ENCODE measurements at places on chromosomes 12 and 14. TPM values are rescaled to one million over a fixed set of nuclear protein-coding genes. Genes with fewer than 3 reads are reported as not detected.

Gene DHH
- 0.35 TPM for total RNA-seq

DNA sequence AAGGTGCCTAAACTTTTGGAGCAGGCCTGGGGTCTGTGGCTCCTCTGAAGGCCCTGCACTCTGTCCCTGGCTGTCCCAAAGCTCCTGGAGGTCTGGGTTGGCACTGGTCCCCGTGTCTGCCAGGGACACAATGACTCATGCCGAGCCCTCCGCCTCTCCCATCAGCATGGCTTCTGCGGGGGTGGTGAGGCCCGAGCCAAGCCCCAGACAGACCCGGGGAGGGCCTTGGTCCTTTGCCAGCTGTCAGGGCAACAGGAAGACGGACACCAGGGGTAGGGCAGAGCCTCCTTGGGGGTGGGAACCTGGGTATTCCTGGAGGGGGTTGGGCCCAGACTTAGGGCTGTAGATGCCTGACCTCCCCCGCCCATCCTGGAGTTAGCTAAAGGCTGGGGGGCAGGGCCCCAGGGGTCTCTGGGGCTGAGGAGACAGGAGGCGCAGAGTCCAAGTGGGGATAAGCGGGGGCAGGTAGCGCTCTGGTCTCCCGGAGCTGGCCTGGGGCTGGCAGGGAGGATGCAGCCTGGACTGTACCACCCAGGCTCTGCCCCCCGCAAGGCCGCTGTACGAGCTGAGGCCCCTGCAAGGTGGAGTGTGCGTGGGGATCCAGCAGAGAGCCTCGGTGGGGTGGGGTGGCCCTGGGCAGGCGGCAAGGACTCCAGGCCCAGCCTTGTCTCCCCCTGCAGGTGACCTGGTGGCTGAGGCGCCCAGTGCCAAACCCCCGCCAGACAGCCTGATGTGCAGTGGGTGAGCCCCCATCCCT lies 16.4 kb upstream of the PUS1 start:
- DNase-seq, result no peak

GRCh38 chr14:55593698-55594097 lies 13.7 kb downstream of the KTN1 start:
- no peak for DNase-seq

Gene TOMM20L
- total RNA-seq, result not detected

- DNase-seq, result no peak
Measured at GRCh38 chr12:2068653-2069052, 15.9 kb downstream of the CACNA1C start.

- no peak for DNase-seq
Measured at GRCh38 chr12:102465762-102466560, 14.4 kb downstream of the IGF1 start.

Gene RTRAF
- 114 TPM for total RNA-seq

DNA sequence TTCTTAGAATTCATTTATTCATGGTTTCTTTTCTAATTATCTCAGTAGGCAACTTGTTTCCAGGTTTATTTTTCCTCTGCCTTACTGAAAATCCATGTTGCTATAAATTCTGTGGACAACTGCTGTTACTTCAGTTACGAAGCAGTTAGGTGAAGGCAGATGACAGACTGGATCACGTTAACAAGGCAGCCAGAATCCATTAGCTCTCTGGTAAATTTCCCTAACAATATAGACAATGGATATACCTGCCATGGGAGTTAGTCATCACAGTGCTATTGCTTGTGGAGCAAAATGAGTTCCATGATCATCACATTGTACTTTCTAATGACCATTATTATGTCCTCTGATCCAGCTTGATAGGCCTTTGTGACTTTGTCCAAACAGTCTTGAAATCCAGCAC lies 291.5 kb downstream of the NELL2 start:
- no peak for DNase-seq

Gene PHC1
- 52.4 TPM for total RNA-seq

GRCh38 chr14:102805371-102805891 lies 28.2 kb downstream of the TRAF3 start:
- DNase-seq, result peak; percentile 39

Gene TSHR
- 0.84 TPM for total RNA-seq

- no peak for DNase-seq
Measured at GRCh38 chr14:75174066-75174465, 2.3 kb downstream of the TMED10 start.

Gene MRPS35
- 20.3 TPM for total RNA-seq

Gene TCTN2
- 8.1 TPM for total RNA-seq

GRCh38 chr14:105076296-105076804 lies 11.1 kb upstream of the GPR132 start:
- DNase-seq, result no peak

Gene SLC4A8
- total RNA-seq, result 0.69 TPM

Gene GRIP1
- 1.7 TPM for total RNA-seq

Gene DNAI7
- total RNA-seq, result 0.15 TPM

Gene RAD9B
- total RNA-seq, result 2.1 TPM

DNA sequence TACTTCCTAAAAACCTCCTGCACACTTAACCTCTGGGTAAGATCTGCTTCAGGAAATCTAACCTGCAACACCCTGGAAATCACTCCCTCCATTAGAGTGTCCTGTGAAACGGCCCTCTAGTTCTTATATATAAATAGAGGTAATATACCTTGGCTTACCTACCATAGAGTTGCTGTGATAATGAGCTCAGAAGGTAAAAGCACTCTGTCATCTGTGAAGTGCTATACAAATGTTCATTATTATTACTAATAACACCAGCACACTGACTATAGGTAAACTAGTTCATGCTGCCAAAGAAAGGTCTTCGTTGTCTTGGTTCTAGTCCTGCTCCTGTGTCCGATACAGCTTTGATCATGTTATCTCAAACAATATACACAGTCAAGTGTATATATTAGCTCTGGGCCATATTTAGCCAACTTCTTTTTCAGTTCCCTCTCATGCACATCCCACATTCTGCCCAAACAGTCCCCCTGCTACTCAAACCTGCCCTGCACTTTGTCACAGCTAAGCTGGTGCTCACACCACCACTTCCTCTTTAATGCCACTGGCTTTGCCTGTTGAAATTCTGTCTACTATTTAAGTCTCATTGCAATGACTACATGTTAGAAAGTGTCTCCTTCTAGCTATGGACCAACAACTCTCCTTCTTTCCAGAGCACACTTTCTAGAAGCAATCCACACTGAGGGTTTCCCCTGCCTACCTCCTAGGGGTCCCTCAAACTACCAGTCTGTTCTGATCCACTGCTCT lies 5.1 kb downstream of the E2F7 start:
- no peak for DNase-seq

DNA sequence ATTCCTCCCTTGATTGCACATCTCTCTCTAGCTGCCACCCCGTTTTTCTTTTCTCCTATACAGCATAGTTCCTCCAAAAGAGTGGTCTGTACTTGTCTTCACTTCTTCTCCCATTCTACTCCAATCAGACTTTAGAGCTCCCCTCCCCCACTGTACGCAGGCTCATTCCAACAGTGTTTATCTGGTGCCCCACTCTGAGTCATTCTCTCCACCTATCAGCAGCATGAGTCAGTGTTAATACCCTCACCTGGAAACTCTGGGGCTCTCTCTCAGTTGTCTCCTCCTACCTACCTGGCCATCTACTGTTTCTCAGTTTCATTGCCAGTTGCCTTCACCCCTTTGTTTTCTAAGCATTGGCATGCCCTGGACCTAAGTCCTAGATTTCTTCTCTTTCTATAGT lies 175.1 kb upstream of the ARHGAP5 start:
- no peak for DNase-seq

GRCh38 chr12:120121766-120122293 lies 5.3 kb upstream of the RAB35 start:
- peak; percentile 26 for DNase-seq

DNA sequence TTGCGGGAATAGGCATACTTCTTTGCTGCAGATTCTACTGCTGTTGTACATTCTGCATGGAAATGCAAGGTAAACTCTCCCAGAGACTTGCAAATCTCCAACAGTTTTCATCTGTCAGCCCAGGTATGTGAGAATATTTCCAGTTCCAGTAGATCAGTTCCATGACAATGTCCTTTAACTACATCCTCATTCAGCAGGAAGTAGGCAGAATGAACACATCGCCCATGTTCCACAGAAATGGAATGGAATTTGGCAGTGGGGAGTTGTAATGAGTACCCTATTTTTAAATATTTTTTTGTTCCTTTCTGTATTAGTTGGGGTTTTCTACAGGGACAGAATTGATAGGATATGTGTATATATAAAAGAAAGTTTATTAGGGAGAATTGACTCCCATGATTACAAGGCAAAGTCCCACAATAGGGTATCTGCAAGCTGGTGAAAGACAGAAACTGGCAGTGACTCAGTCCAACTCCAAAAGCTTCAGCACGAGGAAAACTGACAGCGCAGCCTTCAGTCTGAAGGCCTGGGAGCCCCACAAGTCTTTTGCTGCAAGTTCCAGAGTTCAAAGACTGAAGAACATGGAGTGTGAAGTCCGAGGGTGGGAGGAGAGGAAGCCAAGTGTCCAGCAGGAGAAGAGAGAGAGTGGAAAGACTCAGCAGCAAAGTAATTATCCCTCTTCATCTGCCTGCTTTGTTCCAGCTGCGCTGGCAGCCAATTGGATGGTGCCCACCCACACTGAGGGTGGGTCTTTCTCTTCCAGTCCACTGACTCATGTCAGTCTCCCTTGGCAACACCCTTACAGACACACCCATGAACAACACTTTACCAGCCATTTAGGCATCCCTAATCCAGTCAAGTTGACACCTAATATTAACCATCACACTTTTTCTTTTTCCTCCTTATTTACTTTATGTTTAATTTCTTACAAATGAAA lies 110.4 kb upstream of the SCAF11 start:
- no peak for DNase-seq

GRCh38 chr12:24979329-24979728 lies 30.4 kb upstream of the BCAT1 start:
- no peak for DNase-seq

- DNase-seq, result no peak
Measured at GRCh38 chr12:91866566-91866965, 279.1 kb downstream of the BTG1 start.
